Diencephalon (tissue), 1 donor: ENCODE measurements at places on chromosomes 5 and 9. TPM values are rescaled to one million over a fixed set of nuclear protein-coding genes. Genes with fewer than 3 reads are reported as not detected.

LCN12 gene
- 0.46 TPM for total RNA-seq

PFN3 gene
- total RNA-seq: not detected

KIF12 gene
- 0.92 TPM for total RNA-seq

PCDH1 gene
- 69.2 TPM for total RNA-seq

F2R gene
- total RNA-seq: 28.6 TPM

GRIA1 gene
- 141 TPM for total RNA-seq

OBP2B gene
- not detected for total RNA-seq

MSX2 gene
- total RNA-seq: 0.69 TPM

HAVCR2 gene
- 11.1 TPM for total RNA-seq

HRH2 gene
- total RNA-seq: 4.8 TPM

CAMK4 gene
- total RNA-seq: 95.0 TPM

SPATA31D4 gene
- not detected for total RNA-seq

PHF24 gene
- 45.2 TPM for total RNA-seq

AGXT2 gene
- 0.23 TPM for total RNA-seq

PCDHB6 gene
- total RNA-seq: 4.2 TPM

PCDHGB1 gene
- 10.4 TPM for total RNA-seq

SH3GLB2 gene
- total RNA-seq: 66.4 TPM

IFNK gene
- total RNA-seq: not detected

GARIN3 gene
- not detected for total RNA-seq

LCP2 gene
- total RNA-seq: 2.5 TPM

IRX4 gene
- not detected for total RNA-seq

HK3 gene
- 1.2 TPM for total RNA-seq
